Activated CD4-positive, alpha-beta T cell treated with anti-CD3 and anti-CD28 coated beads for 1 hour (primary cell): ENCODE measurements at places on chromosomes 2 and 18.
A peak's percentile ranks its signal among the peaks of the same experiment; 100 is the strongest.

DNA sequence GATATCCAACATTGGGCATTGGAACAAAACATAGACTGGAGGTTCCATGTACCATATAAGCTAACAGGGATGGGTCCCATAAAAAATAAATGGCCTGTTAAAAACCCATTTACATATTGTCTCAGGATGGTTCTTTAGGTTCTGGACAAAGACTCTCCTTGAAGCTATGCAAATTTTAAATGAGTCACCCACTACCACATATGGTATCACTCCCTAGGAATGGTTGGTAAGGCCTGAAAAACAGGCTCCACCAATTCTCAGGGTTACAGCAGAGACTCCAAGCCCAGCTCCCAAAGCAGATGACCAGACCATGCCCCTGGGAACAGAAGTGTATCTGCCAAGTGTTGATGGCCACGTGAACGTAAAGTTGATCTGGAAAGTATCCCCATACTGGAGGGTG is 190.7 kb upstream of the SPHKAP start:
- DNase-seq = no peak

DNA sequence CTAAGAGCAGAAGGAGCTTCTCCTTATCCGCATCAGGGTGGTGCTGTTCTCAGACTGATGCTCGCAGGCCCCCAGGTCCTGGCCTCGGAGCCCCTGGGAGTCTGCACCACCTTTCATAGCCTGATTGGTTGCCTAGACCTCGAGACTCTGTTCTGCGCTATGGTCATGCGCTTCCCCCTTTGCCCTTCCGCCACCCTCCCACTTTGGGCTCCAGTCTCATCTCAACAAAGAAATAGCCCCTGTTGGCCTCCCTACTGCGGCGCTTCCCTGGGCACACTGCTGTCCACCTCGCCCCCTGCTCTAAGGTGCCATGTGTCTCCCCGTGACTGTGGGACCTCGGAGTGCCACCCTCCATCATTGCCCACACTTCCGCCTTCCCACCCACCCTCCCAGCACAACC is 102.9 kb upstream of the TWIST2 start:
- DNase-seq = no peak

DNA sequence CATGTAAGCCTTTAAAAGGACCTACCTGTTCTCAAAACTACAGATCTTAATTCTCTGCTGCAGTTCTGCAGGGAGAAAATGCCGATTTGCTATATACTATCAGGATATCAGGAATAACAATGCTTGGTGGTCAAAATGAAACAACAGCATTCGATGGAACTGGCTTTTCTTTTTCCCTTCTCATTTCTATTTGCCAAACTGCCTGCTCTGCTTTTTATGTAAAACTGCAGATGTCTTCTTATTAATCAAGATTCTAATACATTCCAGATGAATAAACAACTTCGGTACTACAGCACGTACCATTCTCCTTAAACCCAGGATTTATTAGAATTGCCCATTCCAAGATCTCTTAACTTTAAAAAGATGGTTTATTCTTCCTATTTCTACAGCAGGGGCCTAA is 100.9 kb downstream of the ZNF521 start:
- DNase-seq = no peak

DNA sequence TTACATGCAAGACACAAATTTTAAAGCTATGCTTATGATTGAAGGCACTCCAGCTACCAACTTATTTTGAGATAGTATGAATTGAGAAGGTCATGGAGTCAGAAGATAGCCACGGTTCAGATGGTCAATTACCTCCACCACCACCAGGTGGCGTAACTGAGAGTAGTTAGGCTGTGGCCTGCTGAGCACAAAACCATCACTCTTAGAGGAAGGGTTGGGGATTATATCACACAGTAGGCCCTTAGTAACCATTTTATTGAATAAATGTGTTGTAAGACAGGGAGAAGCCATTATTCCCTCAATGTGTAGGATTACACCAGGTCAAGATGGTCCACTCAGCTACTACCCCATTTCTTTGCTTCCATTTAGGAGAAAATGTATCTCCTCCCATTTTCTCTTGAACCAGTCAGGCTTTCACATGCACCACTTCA is 18.8 kb downstream of the KLHL41 start:
- peak; percentile 54 for DNase-seq

DNA sequence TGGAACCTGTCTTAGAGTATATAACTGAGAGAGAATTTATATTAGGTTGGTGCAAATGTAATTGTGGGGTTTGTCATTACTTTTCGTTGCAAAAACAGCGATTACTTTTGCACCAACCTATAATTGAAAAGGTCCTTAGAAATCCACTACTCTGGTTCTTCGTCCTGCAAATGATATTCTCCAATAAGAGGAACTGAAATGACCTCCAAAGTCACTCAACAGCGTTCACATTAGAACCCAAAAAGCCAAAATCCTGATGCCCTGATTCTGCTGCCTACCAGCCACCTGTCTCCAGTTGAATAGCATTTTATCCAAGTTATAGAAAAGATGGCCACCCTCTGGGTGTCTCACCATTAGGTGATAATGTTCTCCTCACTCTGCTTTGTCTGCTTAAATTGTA is 230.6 kb downstream of the SETBP1 start:
- DNase-seq = no peak

DNA sequence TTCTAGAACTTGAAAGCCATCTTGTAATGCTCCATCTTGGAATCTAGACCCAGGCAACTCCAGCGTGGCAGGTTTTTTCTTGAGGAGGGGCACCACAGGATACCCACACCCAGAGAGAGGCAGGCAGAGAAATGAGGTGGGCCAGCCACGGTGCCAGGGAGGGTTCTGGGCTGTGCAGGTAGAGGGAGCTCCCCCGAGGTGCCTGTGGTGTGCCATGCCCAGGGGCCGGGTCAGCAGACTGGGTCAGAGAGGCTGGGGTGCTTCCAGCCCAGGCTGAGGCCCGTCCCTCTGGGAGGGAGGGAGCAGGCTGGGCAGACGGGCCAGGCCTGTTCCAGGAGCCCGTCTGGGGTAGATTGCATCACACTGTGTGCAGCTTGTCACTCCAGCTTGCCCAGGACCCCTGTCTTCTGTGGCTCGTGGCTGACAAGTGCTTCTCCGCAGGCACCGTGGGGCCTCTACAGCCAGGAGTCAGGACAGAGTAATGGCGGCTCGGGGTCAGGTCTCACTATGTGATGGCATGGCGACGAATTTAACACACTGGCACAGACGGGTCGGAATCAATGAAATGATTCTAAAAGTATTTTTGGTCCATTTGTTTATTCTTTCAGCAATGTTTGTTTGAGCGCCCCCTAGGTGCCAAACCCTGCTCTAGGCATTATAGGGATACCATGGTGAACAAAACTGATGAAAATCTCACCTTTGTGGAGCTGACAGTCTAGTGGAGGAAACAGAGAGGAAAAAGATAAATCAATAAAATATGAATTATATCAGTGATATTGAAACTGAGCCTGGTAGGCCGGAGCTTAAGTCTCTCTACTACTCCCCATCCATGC is 144.0 kb downstream of the ACOXL start:
- no peak for DNase-seq

GRCh38 chr2:233408366-233409285 is 54.3 kb downstream of the DGKD start:
- DNase-seq = no peak

DNA sequence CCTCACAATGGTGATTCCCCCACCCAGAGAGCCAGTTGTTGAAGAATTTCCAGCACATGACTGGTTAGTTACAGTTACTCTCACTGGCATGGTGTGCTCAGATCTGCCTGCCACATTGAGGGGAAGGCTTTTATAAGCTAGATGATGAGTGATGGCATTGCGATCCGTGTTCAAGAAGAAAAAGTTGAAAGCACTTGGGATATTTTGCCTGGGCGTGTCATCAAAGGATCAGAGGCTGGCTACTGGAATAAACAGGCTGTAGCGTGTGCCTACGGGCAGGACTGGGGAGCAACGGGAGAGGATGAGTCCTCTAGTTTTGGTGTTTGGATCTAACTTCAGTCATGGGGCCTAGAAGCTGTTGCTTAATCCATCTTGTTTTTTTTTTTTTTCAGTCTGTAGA is 175.0 kb downstream of the SETBP1 start:
- no peak for DNase-seq

GRCh38 chr2:69114534-69114933 is 101.6 kb downstream of the ANTXR1 start:
- DNase-seq = no peak

DNA sequence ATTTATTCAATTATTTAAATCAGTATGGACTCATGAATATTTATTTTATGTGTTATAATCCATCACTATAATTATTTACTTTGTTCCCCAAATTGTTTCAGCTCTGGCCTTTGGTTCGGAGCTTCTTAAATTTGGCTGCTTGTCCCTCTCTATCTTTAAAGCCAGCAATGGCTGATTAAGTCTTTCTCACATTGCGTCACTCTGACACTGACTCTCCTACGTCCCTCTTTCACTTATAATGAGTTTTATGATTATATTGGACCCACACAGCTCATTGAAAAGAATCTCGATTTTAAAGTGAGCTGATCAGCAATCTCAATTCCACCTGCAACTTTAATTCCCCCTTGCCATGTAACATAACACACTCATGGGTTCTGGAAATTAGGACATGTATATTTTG is 185.2 kb upstream of the SLC39A10 start:
- no peak for DNase-seq

GRCh38 chr2:148813603-148814065 is 61.4 kb upstream of the KIF5C start:
- peak; percentile 21 for DNase-seq

GRCh38 chr2:163644238-163644637 is 91.6 kb downstream of the FIGN start:
- no peak for DNase-seq

- DNase-seq = no peak
These were observed 135.1 kb upstream of the ID2 start for GRCh38 chr2:8546612-8547283.

- no peak for DNase-seq
These were observed 287.3 kb upstream of the SETBP1 start for GRCh38 chr18:44393406-44393805.

DNA sequence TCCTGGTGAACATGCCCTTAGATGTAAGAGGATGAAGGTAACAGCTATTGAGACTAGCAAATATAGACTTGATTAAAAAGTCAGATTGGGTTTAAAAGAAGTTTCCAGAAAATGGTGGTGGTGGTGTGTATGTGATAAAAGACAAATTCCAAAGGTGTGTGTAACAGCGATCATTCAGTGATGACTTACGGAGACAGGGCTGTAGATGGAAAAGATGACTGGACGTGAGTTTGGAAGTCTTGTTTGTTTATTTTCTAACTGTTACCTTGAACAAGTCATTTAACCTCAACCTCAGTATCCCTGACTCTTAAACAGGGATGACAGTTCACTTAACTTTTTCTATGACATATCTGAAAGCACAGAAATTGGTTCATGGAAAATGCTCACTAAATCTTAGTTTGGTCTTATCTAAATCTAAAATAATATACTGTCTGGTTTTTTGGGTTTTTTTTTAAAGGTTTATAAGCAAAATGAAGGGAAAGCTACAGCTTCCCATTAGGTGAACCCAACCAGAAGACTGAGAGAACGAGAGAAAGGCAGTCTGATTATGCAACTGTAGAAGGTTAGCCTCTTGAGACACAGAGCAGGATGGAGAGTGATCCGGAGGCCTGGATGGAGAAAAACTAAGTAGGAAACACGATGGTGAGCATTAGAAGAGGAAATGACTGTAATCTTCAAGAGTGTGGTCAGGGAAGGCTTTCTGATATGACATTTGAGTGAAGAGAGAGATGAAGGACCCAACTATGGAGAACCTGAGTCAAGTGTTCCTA is 71.9 kb downstream of the TCF4 start:
- DNase-seq = no peak

- no peak for DNase-seq
These were observed 198.5 kb downstream of the HDAC4 start for GRCh38 chr2:239202343-239202742.

GRCh38 chr18:57887543-57888383 is 84.6 kb upstream of the ATP8B1 start:
- no peak for DNase-seq

DNA sequence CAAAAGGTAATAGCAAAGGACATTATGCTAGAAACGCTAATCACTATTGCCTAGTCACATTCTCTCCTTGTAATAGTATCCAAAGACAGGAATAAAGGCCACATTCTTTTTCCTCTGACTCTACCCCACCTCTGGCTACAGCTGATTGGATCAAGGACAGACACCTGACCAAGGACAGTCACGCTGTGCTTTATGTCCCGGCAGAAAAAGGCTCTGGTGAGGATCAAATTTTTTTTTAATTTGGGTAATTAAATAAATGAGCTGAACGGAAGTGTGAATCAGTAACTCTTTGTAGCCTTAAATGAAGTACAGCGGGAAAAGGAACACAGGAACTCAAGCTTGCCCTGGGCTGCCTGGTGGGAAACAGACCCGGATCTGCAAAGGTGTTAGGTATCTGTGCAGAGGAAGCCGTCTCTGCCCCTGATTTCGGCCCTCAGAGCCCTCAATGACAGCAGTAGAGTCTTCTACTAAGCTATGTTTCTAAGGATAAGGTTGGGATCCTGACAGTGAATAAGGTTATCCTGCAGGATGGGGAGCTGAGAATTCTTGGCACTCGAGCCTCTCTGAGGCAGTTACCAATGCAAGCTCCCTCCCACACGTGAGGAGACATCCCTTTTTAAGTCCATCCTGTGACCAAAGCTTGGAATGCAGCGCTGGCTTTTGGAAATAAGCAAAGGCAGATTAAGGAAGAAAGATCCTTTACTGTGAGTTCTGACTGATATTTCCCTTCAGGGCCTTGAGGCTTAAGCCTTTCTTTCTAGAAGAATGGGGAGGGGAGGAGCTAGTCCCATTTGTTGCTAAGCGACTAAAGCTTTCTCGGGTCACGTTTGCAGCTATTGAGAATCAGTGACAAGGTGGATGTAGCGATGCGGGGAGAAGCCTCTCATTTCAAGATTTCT is 37.8 kb upstream of the IKZF2 start:
- DNase-seq = no peak

GRCh38 chr2:46803547-46803878 is 112.1 kb downstream of the MCFD2 start:
- DNase-seq = no peak

GRCh38 chr2:19971691-19972090 is 18.2 kb downstream of the WDR35 start:
- DNase-seq = no peak

GRCh38 chr2:98013407-98014042 is 17.8 kb upstream of the TMEM131 start:
- DNase-seq = no peak

- no peak for DNase-seq
These were observed 12.6 kb upstream of the L3MBTL4 start for GRCh38 chr18:6427286-6427685.

DNA sequence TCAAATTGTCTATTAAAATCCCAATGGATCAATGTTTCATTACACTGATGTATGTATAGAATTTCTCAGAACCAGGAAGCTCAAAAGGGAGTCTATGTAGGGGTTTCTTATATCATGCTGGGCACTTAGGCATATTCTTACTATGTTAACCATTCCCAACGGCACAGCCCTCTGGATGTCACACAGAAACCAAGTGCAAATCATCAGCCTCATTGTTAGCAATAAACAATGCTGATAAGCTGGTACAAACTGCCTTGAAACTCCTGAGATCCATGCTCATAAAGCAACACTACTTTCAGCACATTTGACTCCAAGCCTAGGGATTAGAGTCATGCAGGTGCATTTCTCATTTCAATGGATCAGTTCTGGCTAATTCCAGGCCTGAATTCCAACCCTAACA is 730.2 kb upstream of the SLC39A10 start:
- no peak for DNase-seq
